Dorsolateral prefrontal cortex (tissue), 122 donors: ENCODE measurements at places on chromosomes 12 and 14.

GRCh38 chr14:23763394-23763793, 127.2 kb downstream of the DHRS2 start:
- DNase-seq, result no peak

DNA sequence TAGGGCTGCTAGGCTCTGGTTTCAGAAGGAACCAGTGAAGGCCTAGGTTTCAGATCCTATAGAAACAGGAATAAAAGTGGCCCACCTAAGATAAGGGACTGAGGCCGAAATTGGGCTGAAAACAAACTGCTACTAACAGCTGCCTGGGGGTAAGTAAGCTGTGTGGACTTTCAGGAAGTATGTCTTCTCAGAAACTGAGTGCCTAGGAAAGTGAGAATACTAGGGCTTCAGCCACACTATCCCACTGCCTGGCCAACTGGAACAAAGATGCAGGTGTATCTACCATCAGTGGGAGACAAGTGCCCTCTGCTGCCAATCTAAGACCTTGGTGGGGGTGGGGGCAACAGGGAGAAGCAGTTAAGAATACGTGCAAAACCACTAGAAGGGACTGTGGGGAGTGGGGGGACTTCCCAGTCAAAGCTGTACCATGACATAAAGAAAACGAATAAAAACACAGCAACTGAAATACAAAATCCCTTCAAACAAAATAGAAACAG, 82.5 kb downstream of the MED13L start:
- no peak for DNase-seq

- no peak for DNase-seq
Observed at GRCh38 chr12:116303929-116304328, 26.4 kb upstream of the MED13L start.

GRCh38 chr14:91890291-91890749, 23.0 kb upstream of the TC2N start:
- DNase-seq, result no peak

DNA sequence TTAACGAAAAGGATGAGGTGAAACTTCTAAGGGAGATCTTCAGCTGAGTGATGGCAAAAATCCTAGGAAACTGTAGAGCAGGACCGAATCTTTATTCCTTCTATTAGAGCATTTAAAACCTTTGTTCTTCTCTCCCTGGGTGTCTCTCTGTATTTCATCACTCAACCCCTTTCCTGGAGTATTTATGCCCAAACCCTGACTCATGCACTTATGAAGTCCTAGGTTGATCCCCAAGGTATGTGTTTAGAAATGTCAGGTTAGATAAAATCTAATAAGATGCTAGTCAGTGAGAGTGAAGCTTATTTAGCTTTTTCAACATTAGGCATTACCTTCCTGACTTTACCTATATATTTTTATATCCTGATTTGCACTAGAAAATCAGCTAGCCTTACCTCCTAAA, 239.8 kb upstream of the NPAS3 start:
- DNase-seq, result no peak

DNA sequence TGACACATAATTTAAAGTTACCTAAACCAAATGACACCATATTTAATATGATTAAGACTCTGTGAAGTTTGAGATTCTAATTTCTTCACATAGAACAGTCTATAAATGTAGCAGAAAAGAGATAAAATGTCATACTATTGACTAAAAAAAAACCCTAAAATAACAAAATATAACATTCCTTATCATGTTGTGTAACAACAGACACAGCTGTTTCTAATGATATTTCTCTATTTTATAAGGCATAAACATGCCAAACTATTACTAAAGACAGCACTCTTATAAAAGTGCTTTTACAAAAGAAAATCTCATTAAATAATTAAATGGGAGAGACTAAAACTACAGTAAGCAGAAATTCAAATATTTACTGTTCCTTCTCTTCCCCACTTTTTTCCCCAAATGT, 49.4 kb downstream of the NOVA1 start:
- no peak for DNase-seq

DNA sequence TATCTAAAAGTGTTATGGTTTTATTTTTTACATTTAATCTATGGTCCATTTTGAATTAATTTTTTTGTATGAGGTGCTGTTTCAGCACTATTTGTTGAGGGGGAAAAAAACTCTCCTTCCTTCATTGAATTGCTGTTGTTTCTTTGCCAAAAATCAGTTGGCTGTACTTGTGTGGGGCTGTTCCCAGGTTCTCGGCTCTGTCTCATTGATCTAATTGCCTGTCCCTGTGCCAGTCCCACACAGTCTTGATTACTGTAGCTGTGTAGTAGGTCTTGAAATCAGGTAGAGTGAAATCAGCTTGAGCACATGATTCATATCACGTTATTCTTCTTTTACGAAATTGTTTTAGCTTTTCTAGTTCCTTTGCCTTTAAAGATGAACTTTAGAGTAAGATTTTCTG, 109.7 kb downstream of the ADGRD1 start:
- no peak for DNase-seq

GRCh38 chr14:95193081-95193480, 35.8 kb upstream of the DICER1 start:
- DNase-seq, result no peak

GRCh38 chr12:12357719-12358461, 1.0 kb downstream of the BORCS5 start:
- DNase-seq, result no peak

DNA sequence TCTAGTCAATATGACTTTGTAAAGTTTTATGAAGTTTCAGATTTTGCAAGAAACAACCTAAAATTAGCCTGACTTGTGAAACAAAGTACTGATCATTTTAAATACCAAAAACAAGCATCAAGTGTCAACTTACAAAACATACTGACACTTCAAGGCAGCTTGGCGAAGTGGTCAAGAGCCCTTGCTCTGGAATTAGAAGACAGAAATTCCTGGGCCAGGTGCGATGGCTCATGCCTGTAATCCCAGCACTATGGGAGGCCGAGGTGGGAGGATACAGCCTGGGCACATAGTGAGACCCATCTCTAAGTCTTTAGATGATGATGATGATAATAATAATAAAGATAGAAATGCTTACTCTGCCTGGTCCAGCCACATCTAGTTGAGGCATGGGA, 45.4 kb upstream of the NR2C1 start:
- DNase-seq, result no peak

GRCh38 chr14:96598332-96598928, 96.2 kb downstream of the PAPOLA start:
- DNase-seq, result no peak

DNA sequence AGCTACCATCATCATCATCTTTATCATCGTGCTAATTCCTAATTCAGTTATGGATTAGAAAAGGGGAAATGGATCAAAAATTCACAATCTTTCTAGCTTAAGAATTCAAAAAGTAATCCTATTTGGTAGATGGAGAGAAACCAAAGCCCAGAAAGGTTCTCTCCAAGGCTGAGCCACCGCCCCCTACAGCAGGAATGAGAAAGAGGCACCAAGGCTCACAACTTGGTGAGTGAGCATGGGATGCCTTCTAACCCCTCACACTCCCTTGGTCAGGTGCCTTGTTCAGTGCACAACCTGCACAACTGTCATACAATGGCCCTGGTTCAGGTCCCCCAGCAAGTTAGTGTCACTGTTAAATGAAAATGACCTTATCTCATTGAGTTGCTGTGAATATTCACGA, 171.5 kb downstream of the ANO2 start:
- no peak for DNase-seq

DNA sequence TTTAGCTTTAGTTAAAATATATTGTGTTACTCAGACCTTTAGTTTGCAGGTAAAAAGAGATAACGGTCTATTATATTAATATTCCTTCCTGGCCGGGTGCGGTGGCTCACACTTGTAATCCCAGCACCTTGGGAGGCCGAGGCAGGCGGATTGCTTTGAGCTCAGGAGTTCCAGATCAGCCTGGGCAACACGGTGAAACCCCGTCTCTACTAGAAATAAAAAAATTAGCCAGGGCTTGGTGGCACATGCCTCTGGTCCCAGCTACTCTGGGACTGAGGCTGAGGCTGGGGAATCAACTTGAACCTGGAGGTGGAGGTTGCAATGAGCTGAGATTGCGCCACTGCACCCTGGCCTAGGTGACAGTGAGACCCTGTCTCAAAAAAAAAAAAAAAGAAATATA, 13.2 kb upstream of the EID3 start:
- no peak for DNase-seq

- no peak for DNase-seq
Observed at GRCh38 chr12:69661386-69661785, 37.7 kb downstream of the BEST3 start.

DNA sequence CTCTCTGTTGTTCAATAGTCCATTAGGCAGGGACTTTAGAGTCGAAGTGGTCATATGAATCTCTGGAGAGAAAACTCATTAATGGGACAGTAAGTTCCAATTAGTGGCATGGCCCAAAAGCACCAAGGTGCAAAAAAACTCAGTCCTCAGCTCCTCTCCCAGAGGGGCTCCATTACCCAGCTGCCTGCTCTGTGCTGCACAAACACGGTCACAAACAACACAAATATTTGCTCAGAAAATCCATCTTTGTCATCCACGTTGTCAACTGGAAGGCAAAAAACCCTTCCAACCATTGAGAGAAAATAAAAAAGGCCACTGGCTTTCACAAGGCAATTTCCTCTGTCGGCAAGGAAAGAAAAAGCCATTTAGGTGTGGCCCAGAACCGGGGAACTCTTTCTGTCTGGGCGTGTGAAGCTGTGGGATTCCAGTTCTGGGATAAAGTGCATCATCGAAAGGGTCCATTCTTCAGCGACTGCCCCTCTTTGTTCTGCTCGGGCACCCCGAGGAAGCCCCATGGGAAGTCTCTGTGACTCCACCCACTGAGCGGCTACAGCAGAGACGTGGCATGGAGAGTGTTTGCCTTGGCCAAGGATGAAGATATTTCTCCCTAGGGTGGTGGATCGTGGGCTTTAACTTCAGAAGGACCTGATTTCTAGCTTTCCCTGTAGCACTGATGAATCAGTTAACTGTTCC, 137.6 kb downstream of the VRK1 start:
- DNase-seq, result no peak

DNA sequence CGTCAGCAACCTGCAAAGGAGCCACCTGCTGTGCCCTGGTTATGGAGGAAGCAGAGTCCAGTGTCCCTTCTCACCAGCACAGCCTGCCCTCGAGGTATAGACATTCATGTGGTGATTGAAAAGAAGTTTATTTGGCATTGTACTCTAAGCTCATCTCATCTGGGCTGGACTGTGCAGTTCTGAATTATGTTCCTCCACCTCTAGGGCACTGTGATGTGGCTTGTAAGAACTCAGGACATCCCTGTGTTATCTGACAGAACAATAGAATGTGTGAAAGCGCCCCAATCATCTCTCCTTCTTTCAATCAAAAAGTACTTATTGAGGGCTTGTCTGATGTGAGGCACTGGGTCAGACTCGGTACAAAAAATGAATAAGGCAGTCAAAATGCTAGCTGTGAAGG, 140.1 kb downstream of the DHRS2 start:
- DNase-seq, result no peak

DNA sequence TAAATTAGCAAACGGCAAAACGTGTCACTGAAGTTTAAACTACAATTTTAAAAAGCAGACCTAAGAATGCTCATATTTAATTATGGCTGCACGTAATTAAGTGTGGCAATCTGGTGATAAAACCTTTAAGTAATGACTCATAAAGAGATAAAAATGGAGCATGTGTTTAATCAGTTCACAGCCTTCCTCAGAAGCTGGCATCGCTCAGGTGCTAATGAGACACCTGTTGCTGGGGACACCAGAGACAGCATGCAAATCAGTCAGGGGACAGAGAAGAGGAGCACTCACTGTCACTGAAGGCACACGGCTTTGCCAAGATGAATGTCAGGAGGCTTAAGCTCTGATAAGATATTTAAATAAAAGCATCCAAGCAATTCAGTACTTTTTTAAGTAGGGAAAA, 840.3 kb downstream of the GALC start:
- no peak for DNase-seq

- DNase-seq, result no peak
Observed at GRCh38 chr14:67491741-67492507, 3.4 kb upstream of the TMEM229B start.

GRCh38 chr12:21221778-21222177, 90.8 kb downstream of the SLCO1B1 start:
- DNase-seq, result no peak

DNA sequence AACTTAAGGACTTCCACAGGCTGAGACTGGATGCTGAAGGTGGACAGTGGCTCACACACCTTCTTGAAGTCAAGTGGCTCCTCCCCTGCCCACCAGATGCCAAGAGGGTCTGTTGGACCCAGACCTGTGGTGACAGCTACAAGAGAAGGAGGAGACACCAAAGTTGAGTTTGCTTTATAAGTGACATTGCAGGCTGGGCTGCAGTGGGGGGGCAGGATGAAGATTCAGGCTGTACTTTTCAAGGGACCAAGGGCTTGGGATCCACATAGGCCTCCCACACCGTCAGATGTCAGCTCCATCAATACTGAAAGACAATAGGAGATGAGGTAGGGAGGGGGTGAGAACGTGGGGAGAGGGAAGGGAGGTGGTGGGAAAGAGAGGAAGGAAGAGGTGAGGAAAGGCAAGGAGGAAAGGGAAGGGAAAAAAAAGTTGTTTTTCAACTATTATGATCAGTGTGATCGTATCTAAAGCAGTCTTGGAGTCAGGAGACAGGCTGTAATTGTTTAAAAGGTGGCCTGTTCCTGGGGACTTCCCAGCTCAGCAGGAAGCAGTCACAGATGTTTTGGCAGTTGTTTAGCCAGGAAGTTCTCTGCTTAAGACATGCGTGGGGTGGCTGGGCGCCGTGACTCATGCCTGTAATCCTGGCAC, 84.1 kb upstream of the RESF1 start:
- no peak for DNase-seq

- DNase-seq, result no peak
Observed at GRCh38 chr12:76270657-76271358, 77.4 kb downstream of the BBS10 start.

DNA sequence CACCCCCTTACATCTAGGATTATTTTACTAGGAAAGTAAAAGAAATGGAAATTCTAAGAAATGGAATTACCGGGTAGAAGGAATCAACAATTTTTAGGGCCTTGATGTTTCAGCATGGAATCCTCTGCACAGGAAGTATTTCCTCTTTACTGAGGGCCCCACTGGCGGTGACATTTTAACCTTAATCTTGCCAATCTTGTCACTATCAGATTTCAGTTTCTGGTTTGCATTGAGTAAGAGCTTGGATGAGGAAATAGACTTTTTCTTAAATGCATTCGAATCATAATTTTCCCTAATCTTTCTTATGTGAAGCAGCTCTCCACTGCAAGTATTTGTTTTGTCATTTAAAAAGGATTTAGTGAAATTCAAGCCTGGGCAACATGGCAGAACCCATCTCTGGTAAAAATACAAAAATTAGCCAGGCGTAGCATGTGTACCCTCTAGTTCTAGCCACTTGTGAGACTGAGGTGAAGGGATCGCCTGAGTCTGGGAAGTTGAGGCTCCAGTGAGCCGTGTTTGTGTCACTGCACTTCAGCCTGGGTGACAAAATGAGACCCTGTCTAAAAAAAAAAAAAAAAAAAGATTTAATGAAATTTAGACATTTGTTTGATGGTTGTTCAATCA, 40.7 kb downstream of the TPCN1 start:
- DNase-seq, result no peak

DNA sequence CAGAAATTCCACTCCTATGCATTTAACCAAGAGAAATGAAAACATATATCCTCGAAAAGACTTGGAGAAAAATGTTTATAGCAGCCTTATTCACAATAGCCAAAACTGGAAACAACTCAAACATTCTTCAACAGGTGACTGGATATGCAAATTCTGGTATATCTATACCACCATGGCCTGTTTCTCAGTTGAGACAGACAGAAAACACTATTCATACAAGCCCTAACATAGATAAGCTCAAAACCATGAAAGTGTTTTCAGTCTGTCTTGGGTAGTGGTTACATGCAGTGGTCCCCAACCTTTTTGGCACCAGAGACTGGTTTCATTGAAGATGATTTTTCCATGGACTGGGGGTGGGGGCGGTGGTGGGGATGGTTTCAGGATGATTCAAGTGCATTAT, 83.8 kb downstream of the SRGAP1 start:
- no peak for DNase-seq
